ENCODE measurements at places on chromosomes 12 and 14.

GRCh38 chr12:132218915-132219314 lies 74.7 kb downstream of the NOC4L start:
- peak; percentile 29 for DNase-seq

GRCh38 chr12:109752117-109753053 lies 38.8 kb downstream of the FAM222A start:
- no peak for DNase-seq

DNA sequence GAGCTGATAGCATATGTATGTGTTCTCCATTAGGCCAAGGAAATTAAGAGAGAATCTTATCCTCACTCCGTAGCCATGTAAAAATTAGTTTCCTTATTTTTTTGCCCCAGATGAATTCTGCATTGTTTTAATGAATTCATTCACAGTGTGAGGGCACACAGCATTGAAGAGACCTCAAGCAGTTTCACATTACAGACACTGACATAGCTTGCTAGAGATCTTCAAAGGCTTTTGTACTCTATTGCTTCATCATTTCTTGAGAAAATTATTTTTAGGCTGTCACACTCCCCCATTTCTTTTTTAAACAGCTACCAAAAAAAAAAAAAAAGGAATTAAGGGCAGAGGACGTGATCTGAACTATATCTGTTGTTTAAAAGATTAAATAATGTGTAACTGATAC lies 251.1 kb downstream of the BCAT1 start:
- no peak for DNase-seq

GRCh38 chr12:50618864-50619609 lies 114.3 kb downstream of the DIP2B start:
- DNase-seq = no peak

GRCh38 chr12:47065546-47065945 lies 13.9 kb upstream of the PCED1B start:
- DNase-seq = no peak

- no peak for DNase-seq
Observed at GRCh38 chr14:29140016-29140415, 373.4 kb downstream of the FOXG1 start.

- DNase-seq = no peak
Observed at GRCh38 chr12:23964812-23965211, 15.3 kb upstream of the SOX5 start.

GRCh38 chr12:120376416-120376815 lies 7.5 kb upstream of the MSI1 start:
- DNase-seq = no peak

DNA sequence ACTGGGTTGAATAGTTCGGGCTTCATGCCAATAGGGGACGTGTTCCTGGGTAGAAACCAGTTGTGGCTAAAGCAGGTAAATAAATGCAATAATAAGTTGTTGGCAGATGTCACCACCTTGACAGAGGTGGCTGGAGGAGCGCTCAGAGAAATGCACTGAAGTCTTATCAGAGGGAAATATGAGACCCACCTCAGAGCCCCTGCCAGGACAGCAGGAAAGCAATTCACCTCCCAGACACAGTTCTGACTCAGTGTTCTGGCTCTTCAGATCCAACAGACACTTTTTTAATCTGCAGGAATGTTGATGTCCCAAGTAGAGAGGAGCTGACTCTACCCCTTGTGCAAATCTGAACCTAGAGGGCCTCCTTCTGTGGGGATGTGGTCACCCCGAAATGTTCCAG lies 687.1 kb upstream of the FBXO33 start:
- DNase-seq = no peak

DNA sequence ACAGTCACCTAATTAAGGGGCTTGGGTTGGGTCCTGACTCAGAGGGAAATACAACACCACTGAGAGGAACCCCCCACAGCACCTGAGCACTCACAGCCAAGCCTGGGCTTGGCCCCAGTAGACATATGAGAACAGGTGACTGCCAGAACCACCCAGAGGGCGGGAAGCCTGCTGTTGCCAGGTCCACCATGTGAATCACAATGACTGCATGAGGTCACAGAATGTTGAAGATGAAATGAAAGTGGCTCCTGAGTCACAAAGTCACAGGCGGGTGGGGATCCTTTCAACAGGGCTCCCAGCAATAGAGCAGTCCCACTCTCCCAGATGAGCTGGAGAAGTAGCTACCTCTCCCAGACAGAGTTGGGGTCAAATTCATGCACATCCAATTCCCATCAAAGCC lies at the start of gene LRRC74A:
TSS of gene LRRC74A (plus strand) at position 287 of the 400 bp plus-strand sequence. CDS start 290 bp downstream, outside the sequence.
- no peak for DNase-seq

DNA sequence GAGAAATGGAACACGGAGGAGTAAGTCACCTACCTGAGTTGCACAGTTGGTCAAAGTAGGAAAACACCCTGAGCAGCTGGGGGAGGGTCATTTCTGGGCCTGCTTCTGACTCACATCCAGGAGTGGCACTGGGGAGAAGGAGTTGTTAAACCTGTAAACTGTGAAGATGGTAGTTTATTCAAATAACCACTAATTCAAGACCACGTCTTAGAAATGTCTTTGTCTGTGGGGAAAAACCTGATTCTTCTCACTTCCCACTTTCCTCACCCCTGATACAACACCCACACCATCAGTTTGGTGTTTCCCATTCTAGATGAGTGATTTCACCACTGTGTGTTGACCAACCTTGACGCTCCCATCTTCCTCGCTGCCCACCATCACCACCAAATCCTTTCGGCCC lies 207.1 kb downstream of the ANO4 start:
- no peak for DNase-seq

GRCh38 chr12:25469368-25469767 lies 83.7 kb downstream of the LMNTD1 start:
- DNase-seq = no peak

DNA sequence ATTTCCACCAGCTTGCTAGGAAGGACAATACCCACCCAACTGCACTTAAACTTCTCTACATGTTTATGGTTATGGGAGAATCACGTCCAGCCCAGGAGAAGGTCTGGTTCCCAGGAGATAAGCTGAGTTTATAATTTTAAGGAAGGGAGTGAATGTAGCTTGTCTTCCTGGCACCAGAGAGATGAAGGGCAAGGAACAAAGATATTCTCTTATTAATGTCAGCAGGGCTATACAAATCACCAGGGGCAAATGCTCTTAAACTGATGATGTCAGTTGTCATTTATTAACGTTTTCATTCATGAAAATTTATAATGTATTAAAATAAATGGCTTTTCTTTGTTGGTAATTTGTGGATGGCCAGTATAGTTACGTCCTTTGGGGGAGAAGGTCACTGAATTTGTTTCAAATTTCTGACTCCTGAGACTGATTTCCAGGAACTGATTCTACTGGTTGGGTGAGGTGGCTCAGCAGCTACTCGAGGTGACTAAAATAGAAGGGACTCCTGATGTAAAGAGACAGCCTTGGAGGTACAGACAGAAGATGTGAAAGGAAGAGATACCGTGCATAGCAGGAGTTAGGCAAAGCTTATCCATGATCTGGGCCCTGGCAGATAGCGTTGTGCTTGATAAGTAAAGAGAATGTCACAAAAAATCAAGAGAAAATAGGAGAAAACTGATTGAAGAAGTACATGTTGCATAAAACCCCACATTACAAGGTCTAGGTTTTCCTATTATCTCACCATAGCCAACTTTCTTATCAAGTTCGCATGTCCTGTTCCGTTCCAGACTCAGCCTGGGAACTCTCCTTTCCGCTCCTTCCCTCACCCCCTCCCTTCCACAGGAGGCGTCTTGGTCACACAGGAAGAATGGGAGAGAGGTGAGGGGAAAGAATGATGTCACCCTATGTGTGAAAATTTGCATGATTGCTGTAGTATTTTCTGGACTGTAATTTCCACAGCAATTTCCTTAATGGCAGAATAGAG lies 367.1 kb upstream of the FAR2 start:
- no peak for DNase-seq

GRCh38 chr14:52351233-52352060 lies 37.3 kb downstream of the PTGER2 start:
- no peak for DNase-seq
